ENCODE measurements at places on chromosomes 3 and 15.

- no peak for DNase-seq
These were observed 226.7 kb upstream of the C2CD4B start for GRCh38 chr15:62391641-62392262.

- no peak for DNase-seq
These were observed 345.5 kb downstream of the EPHB1 start for GRCh38 chr3:135140591-135140990.

DNA sequence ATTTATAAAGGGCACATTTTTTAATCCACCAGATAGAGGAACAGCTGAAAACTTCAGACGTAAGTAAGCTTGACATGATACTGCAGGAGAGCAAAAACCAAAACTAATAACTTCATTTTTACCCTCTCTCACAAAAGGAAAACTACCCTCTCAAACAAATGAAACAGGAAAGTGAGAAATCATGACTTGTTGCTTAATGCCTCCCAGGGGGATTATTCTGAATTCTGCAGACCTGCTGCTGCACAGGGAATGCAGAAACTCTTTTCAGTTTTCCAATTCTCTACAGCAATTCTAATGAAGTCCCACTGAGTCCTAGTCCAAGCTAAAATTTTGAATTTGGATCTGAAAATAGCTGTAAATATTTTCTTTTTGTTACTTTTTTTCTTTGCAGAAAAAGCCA is 637.1 kb upstream of the CCDC54 start:
- no peak for DNase-seq

GRCh38 chr3:195236076-195236798 is 34.7 kb downstream of the XXYLT1 start:
- no peak for DNase-seq

DNA sequence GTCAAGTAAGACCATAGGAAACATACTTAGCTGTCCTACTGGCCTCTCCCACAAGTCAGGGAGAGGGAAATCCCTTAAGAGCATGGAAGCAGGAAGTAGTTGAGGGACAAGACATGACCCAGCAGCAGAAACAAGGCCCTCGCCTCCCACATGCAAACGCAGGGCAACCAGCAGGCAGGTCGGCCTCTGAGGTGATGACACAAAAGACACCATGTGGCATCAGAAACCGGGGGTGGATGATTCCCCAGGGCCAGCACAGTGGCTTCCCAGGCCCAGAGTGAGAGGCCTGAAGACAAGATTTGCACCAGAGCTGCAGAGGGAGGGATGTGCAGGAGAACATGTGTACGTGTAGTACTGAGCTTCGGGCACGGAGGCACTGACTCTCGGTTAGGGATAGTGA is 26.3 kb downstream of the PXYLP1 start:
- no peak for DNase-seq

DNA sequence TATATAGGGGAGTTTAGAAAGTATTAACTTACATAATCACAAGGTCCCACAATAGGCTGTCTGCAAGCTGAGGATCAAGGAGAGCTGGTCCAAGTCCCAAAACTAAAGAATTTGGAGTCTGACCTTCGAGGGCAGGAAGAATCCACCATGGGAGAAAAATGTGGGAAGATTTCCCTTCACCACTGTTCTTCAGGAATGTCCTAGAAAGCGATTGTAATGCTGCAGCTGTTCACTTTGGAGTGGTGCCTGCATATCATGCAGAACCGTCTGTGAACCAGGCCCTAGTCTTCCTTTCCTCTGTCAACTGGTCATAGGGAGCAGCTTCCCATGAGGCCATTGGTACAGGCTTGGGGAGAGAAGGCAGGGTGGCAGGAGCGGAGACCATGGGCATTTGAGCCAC is 497.9 kb upstream of the ARPP21 start:
- DNase-seq: no peak

DNA sequence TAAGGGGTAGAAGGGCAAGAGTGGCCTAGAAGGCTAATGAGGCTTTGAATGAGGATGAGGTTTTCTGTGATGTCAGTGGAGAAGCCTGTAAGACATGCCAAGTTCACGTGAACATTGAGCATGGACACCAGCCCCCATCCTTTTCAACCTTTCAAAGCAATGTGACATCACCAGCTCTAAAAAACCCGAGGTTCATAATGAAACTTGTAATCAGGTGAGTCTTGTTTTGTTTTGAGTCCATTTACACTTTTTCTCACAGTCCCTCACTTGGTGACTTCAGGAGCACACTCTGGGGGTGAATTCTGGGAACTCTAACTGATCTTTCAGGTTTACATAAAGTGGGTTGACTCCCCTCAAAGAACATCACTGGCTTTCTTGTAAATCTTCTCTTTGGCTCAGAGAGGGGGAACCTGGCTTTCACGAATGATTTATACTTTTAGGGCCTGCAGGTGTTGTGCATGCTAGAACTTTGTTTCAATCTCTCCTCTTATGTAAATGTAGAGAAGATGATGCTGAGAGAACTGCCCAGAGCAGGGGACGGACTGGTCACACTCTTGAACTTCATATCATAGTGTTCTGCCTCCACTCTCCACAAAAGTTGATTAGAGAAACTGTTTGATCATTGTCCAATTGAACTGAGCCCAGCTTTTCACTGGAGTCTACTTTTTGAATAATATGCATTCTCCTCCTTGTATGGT is 224.7 kb upstream of the SATB1 start:
- no peak for DNase-seq

DNA sequence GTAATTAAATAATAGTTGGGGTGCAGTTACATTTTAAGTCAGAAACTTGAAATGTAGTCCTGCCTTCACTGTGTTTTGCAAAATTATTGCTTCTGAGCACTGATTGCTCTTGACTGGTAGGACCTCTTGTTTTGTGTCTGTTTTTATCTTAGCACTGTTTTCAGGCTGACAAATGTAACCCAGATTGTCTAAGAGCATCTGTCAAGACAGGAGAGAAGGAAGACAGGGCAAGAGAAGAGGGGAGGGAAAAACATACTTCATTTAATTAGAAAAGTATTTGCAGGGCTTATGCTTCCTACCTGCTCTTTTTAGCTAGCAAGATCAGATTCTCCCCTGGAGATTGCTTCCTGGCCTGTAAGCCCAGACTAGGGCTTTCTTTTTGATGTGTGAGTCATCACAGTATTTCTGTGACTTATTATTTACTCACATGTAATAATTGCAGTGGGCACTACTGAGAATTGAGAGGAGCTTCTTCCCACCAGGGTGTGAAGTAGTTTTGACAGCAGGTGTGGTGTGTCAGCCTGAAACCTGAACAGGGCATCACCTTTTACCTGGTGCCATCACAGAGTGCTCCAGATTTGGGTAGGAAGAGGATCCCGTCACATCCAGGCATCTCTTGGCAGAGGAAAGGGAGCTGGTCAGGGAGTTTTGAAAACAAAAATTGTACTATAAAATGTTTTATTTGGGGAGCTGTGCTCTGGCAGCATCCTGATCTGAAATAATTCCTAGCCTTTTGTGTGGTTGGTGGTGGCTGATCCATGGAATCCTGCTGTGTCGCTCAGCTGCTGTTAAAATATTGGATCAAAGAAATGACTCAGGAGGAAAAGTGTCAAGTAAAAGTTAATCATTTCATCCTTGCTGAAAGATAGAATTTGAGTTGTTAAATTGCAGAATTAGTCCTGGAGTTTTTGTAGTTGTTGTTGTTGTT is 98.2 kb downstream of the TMEM108 start:
- DNase-seq: peak; percentile 78

DNA sequence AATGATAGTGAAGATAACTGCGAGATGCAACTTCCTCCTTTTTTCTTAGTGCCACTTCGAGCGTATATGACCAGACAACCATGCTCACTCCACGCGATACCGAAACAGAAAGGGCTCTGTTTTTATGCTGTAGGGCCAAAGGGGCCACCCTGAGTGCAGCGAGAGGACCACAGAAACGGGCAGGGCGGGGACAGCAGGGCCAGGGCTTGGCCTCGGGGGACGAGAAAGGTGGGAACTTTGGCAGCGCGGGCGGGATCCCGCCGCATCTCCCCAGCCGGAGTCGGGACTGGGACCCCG is 483 bp downstream of the VPS13C start:
- no peak for DNase-seq

DNA sequence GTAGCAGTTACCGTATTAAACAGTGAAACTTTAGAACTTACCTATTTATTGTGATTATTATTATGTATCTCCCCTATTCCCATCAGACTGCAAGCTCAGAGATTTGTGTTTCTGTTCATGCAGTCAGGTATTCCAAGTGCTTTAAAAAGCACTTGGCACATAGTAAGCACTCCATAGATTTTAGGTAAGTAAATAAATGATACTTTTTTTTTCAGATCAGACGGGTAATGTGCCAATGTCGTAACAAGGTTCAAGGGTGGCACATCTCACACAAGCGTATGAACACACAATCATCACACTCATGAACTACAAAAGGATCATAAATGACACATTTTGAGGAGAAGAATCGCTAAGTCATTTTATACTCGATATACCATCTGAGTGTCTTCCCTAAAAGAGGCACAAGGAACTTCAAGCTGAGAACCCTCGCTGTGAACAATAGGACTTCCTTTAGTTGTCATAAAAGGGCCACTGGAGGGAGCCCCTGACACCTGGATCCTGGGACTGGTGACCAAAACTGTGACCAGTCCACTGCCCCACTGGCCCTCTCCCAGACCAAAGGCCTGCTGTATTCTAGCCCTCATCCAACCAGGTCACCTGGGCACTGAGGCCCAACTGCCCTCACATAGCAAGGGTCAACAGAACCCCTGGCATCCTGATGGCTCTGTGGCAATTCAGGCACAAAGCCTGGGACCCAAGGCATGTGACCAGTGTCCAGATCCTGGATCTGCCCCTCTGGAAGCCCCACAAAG is 32.1 kb downstream of the KIF9 start:
- DNase-seq: no peak

- no peak for DNase-seq
These were observed 226.0 kb upstream of the CGNL1 start for GRCh38 chr15:57150066-57150865.

DNA sequence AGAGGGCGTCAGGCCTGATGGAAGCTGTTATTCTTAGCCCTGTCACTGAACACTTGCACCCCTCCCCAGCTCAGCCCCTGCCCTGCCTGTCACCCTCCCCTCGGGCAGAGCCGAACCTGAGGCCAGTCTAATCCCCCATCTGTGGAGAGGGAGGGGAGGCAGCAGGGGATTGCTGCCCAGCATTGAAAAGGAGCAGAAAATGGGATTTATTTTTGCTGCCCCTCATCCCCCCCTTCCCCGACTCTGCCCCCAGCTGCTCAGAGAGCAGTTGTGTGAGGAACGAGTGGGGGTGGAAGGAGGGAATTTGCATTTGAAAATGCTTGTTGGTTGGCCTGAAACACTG is 71.6 kb downstream of the EPHB3 start:
- no peak for DNase-seq

DNA sequence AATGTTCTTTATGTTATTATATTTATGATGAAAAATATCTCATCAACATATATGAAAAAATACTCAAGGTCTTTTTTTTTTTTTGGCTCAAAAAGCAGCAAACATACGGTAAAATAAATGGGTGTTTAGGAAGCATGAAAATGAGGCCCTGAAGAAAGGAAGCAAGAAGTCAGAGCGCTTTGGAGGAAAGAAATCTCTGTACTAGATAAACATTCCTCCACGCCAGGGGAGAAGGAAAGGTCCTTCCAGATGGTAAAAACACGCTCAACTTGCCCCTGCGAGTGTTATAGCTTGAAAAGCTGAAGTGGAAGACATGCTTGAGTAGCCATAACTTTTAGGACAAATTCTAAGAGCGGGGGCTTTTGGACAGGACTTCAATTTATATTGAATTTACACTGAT is 52.9 kb downstream of the FEM1B start:
- DNase-seq: no peak

GRCh38 chr15:66560856-66561525 is 4.8 kb downstream of the LCTL start:
- no peak for DNase-seq

DNA sequence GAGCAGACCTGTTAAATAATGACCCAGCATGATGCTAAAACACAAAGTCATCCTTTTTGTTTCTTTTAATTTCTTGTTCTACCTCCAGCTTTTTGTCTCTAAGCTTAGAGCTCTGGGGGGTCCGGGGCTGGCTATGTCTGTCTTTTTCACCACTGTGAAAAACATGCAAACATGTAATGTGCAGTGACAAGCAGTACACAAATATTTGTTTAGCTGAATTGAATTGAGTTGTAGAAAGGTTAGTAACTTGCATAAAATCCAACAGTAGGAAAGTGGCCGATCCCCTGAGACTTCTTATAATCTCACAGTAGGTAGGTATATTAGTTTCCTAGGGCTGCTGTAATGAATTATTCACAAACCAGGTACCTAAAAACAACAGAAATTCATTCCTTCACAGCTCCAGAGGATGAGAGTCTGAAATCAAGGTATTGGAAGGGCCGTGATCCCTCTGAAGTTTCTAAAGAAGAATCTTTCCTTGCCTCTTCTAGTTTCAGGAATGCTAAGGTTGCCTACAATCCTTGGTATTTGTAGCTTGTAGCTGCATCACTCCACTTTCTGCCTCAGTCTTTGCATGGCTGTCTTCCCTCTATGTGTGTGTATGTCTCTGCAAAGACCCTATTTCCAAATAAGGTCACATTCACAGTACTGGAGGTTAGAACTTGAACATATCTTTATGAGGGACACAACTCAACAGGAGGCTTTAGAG is 32.7 kb downstream of the ARL14 start:
- no peak for DNase-seq

DNA sequence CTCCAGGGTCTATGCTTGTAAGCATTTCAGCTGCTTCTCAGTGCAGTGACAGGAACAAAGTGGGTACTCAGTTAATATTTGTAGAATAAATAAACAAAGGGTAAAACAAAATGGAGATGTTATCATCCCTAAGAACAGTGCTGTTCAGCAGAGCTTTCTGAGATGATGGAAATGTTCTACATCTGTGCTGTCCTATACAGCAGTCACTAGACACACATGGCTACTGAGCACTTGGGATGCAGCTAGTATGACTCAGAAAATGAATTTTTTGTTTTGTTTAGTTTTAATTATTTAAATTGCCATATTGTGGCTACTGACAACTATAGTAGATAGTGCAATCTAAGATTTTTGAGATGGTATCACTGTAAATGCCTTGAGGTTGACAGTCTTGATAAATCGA is 283.8 kb upstream of the ADAMTS9 start:
- DNase-seq: no peak

DNA sequence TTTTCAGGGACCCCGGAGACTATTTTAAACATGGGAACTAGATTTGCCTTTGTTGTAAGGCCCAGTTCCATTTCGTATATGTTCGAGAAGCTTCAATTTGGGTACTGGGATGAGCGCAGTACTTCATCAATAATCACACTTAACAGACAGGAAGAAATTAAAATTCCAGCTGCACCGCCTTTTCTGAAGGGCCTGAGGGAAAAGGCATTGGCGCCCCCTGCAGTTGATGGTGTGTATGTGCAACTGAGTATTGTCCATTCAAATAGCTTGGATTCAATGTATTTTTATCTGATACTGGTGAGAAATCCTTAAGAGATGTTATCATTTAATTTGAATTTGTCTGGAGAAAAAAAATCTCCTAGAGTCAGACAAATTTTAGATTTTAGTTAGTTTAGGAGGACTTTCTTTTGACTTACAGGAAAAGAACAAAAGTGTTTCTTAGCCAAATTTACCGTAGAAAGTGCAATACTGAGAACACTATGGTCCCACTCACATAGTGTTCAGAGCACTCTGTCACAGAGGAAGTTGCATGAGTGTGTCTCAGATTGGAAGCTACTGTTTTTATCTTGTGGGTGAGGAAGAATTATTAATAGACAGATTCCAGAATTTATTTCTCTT is 5.4 kb upstream of the ALDH1A2 start:
- DNase-seq: no peak

- DNase-seq: no peak
These were observed 30.3 kb downstream of the CPN2 start for GRCh38 chr3:194320744-194321243.

Measured in DMS153 (cell line).